ENCODE measurements at places on chromosomes 12 and 14. TPM values are rescaled to one million over a fixed set of nuclear protein-coding genes. Genes with fewer than 3 reads are reported as not detected.

SYNE3 gene
- total RNA-seq: 7.1 TPM

GRCh38 chr14:72844524-72844923, 49.4 kb downstream of the DPF3 start:
- no peak for DNase-seq

GRCh38 chr12:54363047-54363446, 1.2 kb downstream of the GPR84 start:
- no peak for DNase-seq

- no peak for DNase-seq
These were observed 1.2 kb downstream of the CRY1 start for GRCh38 chr12:107091989-107092641.

DNA sequence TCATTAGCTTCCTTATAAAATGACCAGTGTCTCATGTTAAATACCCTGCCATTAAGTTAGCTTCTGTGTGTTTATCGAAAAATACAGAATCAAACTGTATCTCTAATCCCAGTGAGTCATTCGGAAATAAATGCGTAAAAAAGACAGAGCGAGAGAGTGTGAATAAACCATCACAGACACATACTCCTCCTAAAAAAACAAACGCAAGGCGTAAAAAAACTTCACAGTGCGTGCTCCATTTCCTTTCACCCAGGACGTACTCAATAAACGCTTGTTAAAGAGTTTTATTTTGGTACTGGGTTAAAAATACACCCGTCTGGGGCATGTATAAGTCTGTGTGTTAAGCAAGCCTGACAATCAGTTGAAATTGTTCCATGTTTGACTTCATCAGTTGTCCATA, 58.8 kb upstream of the ISM2 start:
- no peak for DNase-seq
